ENCODE measurements at places on chromosomes 4 and X. TPM values are rescaled to one million over a fixed set of nuclear protein-coding genes. Genes with fewer than 3 reads are reported as not detected.

- no peak for DNase-seq
Observed at GRCh38 chr4:41943506-41943905, 8.3 kb downstream of the TMEM33 start.

- DNase-seq = no peak
Observed at GRCh38 chrX:67723580-67724351, 179.9 kb downstream of the AR start.

- DNase-seq = no peak
Observed at GRCh38 chr4:141302924-141303323, 82.2 kb downstream of the ZNF330 start.

- no peak for DNase-seq
Observed at GRCh38 chr4:138861135-138861534, 154.4 kb upstream of the NOCT start.

DNA sequence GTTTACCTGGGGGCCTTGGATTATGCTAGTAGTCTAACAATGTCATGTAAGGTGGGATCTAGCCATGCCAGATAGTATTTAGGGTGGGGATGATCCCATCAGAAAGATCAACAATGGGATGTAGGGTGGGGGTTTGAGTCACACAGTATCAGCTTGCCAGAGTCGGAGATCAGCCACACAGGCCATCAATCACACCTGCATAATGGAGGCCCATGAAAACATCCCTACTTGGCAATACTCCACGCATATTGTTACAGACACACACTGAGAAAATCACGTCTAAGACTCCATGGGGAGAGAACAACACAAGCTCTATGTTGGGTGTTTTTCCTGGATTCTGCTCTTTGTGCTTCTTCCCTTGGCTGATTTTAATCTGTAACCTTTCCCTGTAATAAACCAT, 49.5 kb upstream of the SLC25A4 start:
- DNase-seq = no peak

Gene CCDC120
- polyA plus RNA-seq = 3.5 TPM

Gene L1CAM
- 5.2 TPM for polyA plus RNA-seq
